Occipital lobe (tissue), 3 donors: ENCODE measurements at places on chromosomes 3 and 15. TPM values are rescaled to one million over a fixed set of nuclear protein-coding genes. Genes with fewer than 3 reads are reported as not detected.

GRCh38 chr15:25183581-25184251 lies 228.9 kb downstream of the SNRPN start:
- no peak for DNase-seq

- DNase-seq: no peak
Measured at GRCh38 chr15:28107111-28107903, 8.2 kb upstream of the OCA2 start.

- no peak for DNase-seq
Measured at GRCh38 chr15:62841891-62842559, 200.5 kb upstream of the TPM1 start.

GRCh38 chr15:79240036-79240435 lies 42.5 kb upstream of the ANKRD34C start:
- DNase-seq: no peak

GRCh38 chr15:40343512-40343911 lies 2.8 kb upstream of the CCDC9B start:
- no peak for DNase-seq

DNA sequence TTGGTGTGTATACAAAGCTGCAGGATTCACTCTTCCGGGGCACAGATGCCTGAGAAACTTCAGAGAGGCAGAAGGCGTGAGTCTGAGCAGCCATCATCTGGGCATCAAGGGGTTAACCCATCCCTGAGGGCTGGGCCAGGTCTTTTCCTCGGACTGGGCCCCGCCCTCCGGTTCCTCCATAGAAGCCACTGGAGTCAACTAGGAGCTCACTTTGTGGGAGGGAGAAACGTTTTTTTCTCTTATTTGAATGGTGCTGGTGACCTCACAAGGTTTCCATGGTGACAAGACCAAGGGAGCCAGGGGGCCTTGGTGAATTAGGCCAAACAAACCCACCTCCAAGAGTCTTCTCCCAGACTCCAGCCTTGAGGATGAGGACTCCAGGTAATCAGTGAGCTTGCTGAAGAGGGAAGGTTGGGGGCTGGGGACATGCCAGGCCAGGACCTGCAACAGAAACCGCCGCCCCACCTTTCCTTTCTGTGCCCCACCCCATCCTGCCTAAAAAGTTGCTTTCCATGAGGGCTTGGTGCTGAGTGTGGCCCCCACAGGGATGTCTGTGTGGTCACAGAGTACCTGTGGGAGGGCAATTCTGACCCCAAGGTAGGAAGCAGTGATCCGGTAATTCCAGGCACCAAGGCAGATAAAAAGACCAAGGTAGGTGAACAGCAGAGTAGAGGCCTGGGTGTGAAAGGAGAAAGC lies 14.8 kb upstream of the INSYN1 start:
- DNase-seq: no peak

The STRIT1 gene
- total RNA-seq: not detected

The FSTL1 gene
- total RNA-seq: 63.8 TPM

The SPATA12 gene
- total RNA-seq: not detected

The PARP15 gene
- total RNA-seq: not detected
